ENCODE measurements at places on chromosomes 4 and X.

GRCh38 chrX:17679261-17679660 lies 58.0 kb upstream of the SCML1 start:
- DNase-seq = no peak

- no peak for DNase-seq
Measured at GRCh38 chr4:96675896-96676295, 836.0 kb downstream of the PDHA2 start.

DNA sequence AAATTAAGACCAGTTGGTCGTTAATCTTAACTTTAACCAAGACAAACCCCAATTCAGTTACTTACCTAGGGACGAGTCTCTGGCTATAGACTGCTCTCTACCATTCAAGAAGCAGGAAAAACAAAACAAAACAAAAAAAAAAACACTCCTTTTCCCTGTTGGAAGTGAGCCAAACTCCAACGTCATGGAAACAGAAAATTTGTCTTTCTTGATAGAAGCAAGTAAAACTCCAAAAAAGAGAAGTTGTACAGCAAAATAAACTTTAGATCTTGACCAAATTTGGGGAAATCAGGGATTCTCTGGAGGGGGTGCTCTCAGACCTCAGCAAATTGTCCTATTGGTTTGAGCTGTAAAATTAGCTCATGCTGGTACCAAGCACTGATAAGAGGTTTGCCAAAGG lies 3.7 kb downstream of the CNGA1 start:
- DNase-seq = no peak

DNA sequence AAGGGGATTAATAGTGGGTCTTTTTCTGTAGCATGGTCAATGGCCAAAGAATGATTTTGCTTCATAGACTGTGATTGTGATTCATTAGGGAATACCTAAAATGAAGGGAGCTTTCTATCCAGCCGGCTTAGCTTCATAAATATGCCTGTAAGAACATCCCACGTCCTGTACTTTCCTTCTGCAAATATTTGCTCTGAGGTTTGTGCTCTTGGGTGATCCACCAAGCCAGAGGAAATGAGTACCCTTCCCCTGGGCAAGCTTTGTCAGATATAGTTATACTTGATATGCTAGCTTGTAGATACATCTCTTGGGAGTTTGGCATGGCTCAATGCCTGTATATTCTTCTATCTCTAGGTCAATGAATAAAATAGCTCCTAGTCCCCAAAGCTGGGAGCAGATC lies 28.2 kb upstream of the SPARCL1 start:
- no peak for DNase-seq

- DNase-seq = no peak
Measured at GRCh38 chr4:40722576-40723161, 27.1 kb upstream of the NSUN7 start.

DNA sequence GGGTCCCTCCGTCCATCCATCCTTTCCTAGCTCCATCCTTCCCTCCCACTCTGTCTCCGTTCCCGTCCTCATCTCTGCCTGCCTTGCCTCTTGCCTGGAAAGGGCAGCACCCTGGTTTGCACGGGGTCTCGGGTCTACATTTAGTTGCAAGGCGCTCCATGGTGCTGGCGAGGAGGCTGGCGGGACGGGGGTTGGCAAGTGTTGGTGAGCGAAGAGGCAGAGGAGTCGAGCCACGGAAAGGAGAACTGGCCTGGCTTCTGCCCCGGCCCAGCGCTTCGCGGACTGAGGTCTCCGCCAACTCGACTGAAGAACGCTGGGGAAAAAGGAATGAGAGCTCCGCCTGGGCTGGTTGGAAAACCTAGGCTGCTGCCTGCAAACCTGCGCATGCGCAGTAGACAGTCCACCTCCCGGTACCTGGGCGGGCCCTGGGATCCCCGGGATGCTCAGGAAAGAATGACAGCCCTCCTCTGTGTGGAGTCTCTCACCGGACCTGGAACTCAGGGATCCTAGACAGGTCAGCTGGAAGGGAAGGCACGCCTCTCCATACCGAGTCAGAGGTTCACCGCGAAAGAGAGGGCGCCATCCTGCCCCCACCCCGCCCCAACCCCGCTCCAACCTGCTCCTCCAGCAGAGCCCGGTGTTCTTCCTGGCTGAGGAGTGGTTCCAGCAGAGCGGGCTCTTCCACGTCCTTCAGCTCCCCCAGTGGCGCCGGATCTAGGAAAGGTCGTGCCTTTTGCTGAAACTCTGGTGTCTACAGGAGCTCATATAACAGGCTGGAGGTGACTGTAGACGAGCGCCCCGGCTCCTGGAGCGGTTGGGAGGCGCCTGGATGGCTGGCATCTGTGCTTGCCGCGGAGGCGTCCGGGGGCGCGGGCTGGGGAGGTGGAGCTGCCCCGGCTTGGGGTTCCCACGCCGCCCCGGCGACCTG lies 6.0 kb downstream of the FRG2 start:
- no peak for DNase-seq

- no peak for DNase-seq
Measured at GRCh38 chr4:156515295-156515694, 456.3 kb downstream of the PDGFC start.

DNA sequence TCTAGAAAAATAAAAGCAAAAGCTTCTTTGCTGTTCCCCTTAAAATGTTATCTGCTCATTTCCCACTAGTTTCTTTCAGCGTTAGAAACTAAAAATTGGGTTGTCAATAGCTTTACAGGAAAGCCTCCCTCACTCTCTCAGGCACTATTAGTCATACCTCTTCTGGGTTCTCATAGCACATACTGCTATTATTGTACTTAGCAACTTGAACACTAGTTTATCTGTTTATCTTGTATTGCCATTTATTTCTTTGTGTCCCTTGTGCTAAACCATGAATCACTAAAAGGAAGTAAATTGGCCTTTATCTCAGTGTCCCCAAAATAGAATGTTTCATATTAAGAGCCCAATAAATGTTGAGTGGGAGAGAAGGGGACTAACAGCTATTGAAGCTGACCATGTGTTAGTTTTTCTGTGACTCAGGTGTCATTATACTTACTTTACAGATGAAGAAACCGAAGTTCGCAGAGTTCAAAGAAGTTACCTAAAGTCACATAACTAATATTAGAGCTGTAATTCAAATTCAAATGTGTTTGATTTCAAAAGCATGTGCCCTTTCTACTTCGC lies 124.8 kb upstream of the CITED1 start:
- no peak for DNase-seq

- no peak for DNase-seq
Measured at GRCh38 chr4:8227771-8228318, 28.8 kb downstream of the SH3TC1 start.

DNA sequence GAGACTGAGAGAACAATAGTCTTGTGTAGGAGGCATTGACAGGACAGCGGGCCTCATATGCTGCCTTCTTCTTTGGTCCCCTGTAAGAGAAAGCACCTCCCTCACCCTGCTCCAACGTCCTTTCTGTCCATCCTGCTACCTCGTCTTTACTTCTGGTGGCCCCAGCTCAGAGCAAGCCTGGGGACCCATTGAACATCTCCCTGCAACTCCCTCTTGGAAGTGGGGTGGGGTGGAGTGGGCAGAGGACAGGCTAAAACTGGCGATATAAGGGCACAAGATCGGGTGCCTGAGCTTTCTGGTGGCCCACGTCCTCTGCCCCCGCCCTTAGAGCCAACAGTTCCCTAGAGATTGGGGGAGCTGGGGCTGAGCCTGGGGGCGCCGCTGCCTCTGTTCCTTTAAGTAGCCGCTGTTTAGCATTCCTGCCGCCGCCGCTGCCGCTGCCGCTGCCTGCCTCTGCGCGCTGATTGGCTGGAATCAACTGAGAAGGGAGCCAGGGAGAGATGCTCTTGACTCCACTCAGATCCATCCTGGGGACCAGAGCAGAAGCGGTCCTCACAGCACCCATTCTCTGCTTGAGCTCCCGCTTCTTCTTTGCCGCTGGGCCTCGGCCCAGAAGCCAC lies at the start of gene DLG3:
Gene DLG3 (plus strand): TSS at position 510 of the 620 bp plus-strand sequence. CDS start 367 bp downstream, outside the sequence.
- no peak for DNase-seq

DNA sequence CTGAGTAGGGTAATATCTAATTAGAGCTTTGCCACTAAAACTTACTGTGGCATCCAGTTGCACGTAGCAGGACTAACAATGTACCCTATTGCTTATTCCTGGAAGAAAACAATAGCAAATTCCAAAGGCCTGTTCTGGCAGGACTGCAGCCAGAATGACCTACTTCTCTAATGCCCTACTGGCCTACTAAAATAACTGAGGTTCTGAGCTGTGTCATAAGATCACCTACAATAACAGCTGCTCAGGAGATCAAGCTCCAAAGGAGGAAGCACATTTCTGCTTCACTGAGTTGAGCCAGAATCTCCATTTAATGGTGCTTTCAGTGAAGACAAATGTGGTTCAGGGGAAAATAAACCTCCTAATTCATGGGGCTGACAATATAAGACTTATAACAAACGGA lies 42.2 kb upstream of the CXCL8 start:
- DNase-seq = no peak
